ENCODE measurements at places on chromosomes 7 and 10.

DNA sequence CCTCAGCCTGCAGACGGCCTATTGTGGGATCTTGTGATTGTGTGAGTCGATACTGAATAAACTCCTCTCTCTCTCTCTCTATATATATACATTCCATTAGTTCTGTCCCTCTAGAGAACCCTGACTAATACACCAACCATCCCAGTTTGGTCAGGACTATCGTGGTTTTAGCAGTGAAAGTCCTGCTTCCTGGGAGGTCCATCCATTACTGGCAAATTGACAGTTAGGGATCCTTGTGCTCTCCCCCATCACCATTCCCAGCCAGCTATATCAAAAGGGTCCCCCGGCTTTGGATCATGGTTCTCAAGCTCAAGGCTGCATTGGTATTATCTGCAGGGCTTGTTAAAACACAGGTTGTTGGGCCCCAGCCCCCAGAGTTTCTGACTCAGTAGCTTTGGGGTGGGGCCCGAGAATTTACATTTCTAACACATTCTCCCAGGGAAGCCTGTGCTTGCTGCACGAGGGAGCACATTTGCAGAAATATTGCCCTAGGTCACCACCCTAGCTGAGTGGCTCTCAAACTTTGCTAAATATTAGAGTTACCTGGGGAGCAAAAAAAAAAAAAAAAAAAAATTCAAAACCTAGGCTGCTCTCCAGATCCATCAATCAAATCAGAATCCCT, 899.1 kb upstream of the AUTS2 start:
- DNase-seq: no peak

DNA sequence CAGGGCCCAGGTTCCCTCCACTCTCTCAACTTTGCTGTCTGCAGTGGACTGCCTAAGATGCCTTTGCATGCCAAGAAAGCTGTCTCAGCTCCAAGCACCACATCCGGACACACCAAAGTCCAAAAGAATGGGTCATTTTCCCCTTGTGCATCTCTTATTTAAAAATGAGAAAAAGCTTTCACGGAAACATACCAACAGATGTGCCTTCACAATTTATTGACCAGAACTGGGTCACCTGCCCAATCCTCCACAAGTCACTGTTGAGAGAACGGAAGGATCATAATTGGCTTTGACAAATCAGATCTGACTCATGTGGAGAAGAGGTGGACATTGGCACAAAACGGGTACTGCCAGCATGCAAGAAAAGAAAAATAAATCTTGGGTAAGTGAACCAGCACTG, 258.3 kb downstream of the SNX13 start:
- DNase-seq: no peak

DNA sequence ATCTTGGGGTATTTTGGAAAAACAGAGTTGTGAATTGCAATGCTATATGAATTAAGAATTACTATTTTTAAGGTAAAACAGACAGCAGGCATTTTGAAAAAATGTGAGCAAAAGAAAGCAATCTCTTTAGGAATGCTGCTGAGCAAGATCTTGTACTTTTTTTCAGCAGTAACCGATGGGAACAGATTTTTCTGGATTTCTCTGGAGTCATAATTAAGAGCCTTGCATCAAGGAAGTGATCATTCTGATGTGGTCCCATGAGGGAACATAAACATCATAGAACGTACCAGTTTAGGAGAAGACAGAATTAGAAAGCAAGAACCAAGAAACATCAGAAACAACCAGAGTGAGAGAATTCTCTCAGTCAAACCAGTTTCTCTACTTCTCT, 157.0 kb upstream of the AGR3 start:
- DNase-seq: no peak

- DNase-seq: no peak
Observed at GRCh38 chr7:141397236-141398163, 153.7 kb upstream of the AGK start.

DNA sequence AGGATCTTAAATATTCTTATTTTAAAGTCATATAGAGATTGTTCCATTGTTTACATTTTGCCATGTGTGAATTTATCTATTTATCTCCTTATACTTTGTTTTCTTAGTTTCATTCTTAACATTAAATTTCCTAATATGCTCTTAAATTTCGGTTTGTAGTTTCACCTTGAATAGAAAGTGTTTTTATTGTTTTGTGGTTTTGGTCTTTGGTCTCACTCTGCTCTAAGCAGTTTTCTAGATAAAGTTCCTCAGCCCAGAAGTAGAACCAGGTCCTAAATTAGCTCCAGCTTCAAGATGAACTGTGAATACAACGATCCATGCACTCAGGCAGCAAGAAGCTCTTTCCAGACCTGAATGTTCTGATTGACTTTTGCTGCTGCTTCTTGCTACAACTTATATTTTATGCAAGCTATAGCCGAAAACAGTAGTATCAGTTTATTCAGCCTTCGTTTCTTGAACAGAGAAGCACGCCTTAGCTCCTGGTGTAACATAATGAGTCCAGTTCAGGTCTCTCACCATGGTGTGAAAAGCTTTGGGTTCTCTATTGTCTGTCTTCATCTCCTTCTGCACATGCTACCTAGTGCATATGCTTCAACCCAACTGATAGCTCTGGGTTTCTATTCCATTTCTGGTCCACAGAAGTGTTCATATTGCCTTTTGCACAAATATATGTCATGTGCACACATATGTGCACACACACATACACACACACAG, 95.3 kb downstream of the SEM1 start:
- no peak for DNase-seq

DNA sequence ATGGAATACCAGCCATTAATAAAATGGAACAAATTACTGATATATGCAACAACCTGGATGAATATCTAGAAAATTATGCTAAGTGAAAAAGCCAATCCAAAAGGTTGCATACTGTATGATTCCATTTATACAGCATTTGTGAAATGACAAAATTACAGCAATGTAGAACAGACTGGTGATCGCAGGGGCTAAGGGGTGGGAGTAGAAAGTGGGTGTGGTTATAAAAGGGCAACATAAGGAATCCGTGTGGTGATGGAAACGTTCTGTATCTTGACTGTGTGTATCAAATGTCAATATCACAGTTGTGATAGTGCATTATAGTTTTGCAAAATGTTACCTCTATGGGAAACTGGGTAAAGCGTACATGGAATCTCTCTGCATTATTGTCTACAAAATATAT, 15.0 kb downstream of the CEP41 start:
- no peak for DNase-seq

GRCh38 chr7:131745390-131746248, 189.2 kb upstream of the PODXL start:
- peak; percentile 34 for DNase-seq

- DNase-seq: no peak
Observed at GRCh38 chr10:4241724-4242345, 456.8 kb upstream of the KLF6 start.

DNA sequence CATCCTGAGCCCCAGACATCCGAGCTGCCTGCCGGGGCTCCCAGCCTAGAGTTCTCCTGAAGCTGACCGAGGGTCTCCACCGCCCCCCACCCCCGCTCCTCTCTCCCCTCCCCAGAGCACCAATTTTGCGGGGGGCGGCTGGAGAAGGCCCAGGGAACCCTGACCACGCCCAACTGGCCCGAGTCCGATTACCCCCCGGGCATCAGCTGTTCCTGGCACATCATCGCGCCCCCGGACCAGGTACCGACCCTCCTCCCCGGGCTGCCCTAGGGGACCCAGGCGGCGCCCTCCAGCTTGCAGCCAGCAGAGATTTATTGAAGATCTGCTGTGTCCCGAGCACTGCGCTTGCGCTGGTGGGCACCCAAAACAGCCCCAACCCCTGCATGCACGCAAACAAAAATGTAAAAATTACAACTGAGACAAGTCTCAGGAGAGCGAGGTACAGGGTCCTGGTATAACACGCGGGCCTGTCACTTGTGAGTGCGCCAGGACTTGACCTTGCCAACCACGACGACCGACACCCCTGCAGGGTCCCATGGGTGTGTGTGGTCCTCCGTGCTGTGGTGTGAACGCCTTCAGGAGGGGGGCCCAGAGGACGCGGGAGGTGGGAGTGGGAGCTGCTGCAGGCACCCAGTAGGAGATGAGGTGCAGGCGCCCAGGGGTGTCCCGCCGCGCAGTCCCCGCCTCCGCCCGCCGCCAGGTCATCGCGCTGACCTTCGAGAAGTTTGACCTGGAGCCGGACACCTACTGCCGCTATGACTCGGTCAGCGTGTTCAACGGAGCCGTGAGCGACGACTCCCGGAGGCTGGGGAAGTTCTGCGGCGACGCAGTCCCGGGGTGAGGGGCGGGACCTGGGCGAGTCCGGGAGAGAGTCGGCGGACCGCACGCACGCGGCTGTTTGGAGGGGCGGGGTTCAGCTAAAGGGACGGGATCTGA, 3.1 kb downstream of the PCOLCE start:
- peak; percentile 82 for DNase-seq

DNA sequence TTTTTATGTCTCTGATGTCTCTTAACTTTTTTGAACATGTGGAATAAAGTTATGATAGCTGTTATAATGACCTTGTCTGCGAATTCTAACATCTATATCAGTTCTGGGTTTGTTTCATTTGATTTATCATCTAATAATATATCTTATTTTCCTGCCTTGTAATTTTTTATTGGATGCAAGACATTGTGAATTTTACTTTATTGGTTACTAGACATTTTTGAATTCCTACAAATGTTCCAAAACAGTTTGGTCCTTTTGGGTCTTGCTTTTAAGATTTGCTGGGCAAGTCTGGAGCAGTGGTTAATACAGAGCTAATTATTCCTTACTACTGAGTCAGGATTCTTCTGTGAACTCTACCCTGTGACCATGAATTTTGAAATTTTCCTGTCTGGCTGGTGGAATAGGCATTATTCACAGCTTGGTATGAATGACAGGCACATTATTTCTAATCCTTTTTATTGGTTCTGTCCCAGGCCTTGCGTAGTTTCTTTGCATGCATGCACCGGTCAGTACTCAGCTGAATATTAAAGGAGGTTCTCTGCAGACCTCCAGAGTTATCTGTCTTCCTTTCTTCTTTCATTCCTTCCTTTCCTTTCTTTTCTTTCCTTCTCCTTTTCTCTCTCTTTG, 9.0 kb downstream of the CUTC start:
- no peak for DNase-seq

DNA sequence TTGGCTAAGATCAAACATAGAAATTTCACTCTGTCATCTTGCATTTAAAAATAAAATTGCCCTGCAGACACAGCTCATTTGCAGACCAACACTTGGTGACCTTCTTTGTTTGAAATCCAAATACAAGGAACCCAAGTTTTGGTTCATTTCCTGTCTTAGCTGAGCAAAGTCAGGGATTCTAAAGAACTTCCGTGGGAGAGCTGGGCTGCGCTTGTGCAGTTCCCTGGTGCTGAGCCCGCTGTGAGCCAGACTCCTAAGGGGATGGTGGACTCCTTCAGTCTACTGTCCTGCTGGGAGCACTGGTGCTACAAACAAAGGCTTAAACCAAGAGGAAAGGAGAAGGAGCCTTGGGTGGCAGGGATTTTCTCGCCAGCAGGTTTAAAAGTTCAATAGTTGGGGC, 60.0 kb downstream of the MYOF start:
- no peak for DNase-seq

- DNase-seq: no peak
Observed at GRCh38 chr10:54094321-54094720, 706.7 kb downstream of the PCDH15 start.

DNA sequence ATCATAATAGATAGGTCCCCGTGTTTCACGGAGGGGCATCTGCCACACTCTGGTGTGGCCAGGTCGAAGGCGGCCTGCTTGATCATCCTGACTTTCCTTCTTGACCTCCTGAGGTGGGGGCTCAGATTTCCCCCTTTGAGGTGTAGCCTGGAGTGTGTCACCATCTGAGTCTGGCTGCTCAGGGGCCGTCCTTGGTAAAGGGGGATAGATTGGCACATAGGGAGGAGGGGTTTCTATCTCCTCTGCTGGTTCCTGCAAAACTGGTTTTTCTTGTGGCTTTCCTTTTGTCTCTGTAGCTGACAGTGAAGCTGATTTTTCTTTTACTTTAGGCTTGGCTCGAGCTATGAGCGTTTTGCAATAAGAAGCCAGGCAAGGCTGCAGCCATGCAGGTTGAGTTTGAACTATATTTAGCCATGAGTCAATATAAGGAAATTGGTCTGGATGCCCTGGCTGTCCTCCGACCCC, 7.1 kb upstream of the ZNF117 start:
- no peak for DNase-seq

DNA sequence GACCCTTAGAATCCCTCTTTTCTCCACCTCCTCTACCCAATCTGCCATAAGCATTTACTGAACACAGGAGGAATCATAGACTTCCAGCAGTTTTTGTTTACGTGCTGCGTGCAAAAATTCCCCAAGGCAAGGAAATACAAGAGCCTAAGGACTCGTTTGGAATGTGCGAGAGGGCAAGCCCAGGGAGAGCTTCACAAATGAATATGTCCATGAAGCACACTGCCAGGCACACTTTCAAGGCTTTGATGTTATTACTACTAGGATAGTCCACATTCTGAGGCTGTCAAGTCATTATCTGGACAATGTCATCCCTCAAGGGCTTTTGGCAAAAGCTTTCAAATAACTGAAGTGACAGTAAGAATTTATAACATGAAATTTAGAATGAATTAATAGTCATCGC, 214.7 kb upstream of the TBX20 start:
- no peak for DNase-seq

- DNase-seq: no peak
Observed at GRCh38 chr10:120386896-120387295, 70.1 kb upstream of the PLPP4 start.

GRCh38 chr7:92739091-92739490, 97.3 kb downstream of the CDK6 start:
- DNase-seq: no peak

Measured in pancreas (tissue), 10 donors.